NCI-H748 treated with DMSO at 0.1 percent for 48 hours (cell line): ENCODE measurements at places on chromosomes 16 and 17.
A peak's percentile ranks its signal among the peaks of the same experiment; 100 is the strongest.

DNA sequence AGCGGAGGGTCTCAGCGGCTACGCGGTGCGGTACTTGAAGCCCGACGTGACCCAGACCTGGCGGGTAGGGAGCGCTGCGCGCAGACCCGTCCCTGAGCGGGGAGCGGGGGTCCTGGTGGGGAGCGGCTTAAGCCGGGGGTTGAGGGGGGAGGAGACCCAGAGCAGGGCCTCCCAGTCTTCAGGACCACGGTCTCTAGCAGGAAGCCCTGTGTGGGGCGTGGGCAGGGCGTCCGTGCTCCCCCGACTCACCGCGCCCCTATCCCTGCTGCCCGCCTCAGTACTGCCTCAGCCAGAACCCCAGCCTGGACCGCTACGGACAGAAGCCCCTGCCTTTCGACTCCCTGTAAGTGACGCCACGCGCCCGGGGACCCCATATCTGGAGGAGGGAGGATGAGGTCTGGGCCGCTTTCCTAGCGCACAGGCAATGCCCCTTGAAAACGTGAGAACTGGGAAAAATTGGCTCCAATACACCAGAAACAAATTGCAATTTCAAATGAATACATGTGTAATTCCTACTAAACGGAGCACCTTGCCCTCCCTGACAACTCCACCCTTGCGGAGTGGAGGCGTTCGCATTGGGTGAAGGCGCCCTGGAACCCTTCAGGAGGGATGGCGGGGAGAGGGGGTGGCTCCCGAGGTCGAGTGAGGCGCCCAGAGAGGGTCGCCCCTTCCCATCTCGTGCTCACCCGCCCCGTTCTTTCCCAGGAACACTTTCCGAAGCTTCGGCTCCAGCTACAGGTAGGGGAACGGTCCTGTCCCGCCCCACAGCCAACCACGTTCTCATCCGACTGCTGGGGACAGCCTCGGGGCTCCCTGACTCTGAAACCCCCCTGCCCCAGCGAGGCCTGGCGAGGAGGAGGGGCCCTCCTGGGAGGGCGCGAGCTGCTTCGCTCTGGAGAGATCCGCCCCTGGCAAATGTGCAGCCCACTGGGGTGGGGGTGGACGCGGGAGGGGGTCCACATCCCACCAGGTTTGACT is 14.6 kb upstream of the CNGB1 start:
- DNase-seq: no peak

DNA sequence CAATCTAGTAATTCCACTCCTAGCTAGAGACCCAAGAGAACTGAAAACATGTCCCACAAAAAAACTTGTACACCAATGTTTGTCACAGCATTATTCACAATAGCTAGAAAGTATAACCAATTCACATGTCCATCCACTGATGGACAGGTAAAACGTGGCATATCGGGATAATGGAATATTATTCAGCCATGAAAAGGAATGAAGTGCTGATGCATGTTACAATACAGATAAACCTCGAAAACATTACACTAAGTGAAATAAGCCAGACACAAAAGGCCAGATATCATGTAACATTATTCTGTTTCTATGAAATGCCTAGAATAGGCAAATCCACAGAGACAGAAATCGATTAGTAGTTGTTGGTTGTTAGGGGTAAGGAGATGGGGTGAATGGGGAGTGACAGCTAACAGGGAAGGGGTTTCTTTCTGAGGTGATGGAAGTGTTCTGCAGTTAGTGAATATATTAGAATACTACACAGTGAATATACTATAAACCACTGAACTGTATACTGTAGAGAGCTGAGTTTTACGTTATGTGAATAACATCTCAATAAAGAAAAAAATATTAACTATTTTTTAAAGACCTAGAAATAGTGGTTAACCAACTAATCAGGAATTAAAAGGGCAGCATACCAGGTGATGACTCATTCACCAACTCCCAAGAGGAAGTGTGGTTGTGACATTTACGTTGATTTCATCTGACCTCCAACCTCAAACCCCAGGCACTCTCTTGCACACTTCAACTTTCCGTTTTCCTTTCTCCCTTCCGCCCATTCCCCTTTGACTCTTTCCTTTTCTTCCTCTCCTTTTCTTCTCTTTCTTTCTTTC is 48.6 kb downstream of the GAS7 start:
- no peak for DNase-seq

DNA sequence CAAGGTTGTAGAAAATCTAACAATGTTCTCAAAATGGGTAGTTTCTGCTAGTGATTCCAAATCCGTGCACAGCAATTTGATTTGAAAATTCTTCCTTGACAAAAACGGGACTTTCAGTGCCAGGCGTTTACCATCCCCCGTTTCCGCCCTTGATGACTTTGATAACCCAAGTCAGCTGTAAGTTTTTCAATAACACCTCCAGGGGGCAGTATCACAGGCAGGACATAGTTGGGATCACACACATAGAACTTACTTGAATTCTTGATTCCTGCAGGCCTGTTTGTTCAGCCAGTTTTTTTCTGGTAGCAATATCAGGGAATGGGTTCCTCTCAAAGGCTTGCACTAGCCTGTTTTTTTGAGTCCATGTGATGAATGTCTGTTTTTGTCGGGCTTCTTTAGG is 5.6 kb downstream of the DUXB start:
- DNase-seq: no peak

DNA sequence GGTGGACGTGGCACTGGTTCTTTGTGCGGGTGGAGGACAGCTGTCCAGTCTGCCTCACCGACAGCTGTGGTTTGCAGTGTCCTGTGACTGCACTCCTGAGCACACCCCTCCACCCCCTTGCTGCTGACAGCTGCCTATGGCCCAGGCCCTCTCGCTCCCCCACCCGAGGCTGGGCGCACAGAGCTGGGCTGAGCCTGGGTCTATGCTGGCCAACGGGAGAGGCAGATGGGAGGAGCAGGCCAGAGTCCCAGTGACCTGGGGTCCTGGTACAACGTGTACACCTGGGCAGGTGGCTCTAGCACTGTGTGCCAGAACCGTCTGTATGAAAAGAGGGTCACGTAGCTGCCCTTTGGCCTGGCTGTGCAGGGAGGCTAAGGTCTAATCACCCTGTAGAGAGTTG is 30.5 kb downstream of the BAIAP2 start:
- no peak for DNase-seq

- no peak for DNase-seq
These were observed 2293.6 kb downstream of the TP53TG3F start for GRCh38 chr16:35752773-35753558.

DNA sequence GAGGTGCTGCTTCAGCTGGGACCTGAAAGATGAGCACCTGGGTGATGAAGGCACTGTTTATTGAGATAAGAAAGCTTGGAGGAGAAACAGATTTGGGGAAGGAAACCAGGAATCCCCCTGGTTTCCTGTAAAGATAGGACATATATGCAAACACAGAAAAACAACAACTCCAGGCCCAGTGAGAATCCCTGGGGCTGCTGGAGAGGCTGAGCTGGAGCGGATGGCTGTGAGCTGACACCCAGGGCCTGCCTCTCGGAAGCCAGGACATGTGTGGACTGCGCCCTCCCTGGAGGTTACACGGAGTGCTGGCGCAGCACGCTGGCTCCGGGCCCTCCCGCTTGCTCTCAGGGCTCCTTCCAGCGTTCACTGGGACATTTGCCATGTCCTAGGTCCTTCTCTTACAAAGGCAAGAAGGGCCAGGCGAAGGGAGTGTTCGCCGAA is 57.5 kb downstream of the CYB5B start:
- no peak for DNase-seq

DNA sequence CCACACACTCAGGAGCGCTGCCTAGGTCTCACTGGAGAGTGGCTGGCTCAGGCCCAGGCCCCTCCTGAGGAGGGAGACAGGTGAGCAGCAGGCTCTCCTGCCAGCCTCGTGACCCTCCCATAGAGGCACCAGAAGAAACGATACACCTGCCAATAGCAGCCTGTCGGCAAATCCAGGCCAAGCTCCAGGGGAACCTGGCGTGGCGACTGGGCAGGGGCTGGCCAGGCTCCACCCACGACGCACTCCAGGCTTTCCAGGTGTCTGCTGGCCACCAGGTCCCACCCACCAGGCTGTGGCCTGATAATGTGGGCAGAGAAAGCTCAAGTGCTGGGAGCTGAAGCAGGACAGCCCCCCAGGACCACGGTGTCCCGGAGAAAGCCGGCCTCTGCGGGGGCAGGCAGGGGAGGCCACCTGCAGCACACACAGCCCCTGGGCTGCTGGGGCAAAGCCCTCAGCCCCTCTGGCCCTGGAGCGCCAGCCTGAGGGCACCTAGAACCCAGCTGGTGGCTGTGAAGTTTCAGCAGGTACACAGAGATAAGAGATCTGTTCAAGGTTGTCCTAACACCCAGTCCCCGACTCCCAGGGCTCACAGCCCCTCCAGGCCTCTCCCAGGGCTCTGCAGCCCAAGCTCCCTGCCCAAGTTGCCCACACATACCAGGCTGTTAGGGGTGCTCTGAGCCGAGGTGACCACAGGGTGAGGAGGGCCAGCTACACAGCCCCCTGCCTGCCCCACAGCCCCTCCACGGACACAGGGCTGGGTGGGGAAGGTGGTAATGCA is 2.4 kb downstream of the PGAP6 start:
- peak; percentile 16 for DNase-seq

DNA sequence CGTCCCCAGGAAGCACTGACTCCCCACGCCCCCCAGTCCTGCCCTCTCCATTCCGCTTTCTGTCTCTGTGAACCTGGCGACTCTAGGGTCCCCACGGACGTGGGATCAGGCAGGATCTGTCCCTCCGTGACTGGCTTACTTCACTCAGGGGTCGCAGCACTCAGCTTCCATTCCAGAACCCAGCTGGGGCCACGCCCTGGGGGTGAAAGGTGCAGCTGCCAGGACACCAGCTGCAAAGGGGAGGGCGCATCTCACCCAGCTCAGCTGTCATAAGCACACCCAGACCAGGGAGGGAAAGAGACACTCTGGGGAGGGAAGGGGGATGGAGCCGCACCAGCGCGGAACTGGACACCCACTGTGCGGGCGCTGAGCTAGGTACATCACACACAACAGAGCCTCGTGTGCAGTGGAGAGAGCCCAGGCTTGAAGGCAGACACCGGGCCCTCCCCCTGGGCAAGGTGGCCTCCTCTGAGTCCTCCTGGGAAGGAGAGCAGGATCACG is 18.5 kb upstream of the HEXD start:
- DNase-seq: no peak

- peak; percentile 56 for DNase-seq
These were observed 773 bp downstream of the BLTP2 start for GRCh38 chr17:28643983-28644786.

DNA sequence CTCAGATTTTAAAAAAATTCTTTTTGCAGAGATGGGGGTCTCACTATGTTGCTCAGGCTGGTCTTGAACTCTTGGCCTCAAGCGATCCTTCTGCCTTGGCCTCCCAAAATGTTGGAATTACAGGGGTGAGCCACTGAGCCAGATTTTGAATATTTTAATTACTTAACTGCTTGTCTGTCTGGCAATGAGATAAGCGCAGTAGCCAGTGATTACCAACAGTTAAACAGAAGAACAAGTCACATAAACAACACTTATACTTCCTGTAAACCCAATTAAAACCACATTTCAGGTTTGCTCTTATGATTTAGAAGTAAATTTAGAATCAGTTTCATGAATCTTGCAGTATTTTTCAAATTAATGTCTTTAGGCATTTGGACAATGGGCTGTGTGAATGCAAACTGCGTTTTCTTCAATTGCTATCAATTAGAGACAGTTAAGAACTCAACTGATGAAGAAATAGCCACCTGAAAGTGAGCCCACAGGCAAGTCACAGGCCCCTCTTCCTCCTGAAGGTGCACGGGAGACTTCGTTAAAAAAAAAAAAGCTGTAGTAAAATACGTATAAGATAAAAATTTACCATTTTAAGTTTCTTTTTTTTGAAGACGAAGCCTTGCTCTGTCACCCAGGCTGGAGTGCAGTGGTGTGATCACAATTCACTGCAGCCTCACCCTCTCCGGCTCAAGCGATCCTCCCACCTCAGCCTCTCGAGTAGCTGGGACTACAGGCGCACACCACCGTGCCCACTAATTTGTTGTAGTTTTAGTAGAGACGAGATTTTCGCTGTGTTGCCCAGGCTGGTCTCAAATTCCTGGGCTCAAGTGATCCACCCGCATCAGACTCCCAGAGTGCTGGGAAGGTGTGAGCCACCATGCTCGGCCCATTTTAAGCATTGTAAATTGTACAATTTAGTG is 73.0 kb downstream of the PITPNC1 start:
- no peak for DNase-seq

GRCh38 chr16:89094252-89094879 is 714 bp downstream of the ACSF3 start:
- DNase-seq: no peak

DNA sequence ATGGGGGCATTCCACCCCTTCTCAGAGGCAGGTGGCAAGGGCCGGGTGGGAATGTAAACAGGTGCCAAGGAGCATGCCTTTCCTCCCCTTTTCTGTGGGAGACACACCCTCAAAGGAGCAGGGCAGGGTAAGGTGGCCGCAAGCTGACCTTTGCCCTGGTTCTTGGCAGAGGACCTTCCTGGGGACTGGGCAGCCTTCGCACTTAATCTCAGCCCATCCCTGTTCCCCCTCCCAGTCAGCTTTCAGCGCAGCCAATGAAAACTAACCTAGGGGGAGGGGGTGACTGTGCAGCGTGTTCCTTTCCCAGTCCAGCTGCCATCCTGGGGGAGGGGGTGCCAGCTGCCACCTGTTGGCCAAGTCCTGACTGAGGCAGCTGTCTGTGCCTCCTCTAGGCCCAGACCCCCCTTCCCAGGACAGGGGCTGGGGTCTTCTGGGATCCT is 2.8 kb downstream of the TRAF4 start:
- DNase-seq: no peak

DNA sequence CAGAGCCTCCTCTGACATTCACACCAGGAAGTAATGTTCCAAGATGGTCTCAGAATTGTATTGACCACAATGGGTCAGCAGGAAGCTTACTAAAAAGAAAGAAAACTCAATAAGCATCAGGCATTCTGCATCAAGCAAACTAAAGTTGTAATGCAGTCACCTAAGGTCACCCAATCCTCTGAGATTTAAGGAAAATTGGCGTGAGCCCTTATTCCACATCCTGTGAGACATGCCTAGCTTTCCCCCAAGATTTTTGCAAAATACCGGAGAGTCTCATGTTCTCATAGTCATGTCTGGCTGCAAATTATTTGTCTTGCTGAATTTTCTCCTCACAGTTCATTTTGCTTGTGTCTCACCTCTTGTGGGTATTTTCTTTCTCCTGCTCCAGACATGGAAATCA is 417.1 kb upstream of the SOX9 start:
- DNase-seq: no peak

DNA sequence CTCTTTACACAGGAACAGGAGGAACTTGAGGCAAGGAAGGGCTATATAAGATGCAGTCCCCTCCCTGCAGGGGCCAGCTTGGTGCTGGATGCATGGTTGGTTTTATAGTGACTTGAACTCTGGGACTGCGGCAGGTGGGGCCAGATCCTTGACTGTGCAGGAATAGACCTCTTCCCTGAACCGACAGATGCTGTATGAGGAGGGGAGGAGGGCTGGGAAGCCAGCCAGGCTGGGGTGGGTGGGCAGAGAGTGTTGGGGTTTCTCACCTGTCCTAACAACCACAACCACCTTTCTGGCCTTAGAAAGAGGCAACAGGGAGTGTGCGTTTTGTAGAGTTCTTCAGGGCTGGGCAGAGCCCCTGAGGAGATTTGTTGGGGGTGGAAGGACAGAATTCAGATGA is 798.1 kb downstream of the KCNJ18 start:
- DNase-seq: no peak
